Cardiac muscle cell (in vitro differentiated cells and primary cell): ENCODE measurements at places on chromosomes 16 and 17. TPM values are rescaled to one million over a fixed set of nuclear protein-coding genes. Genes with fewer than 3 reads are reported as not detected.

GRCh38 chr16:80197741-80198201, 343.0 kb upstream of the DYNLRB2 start:
- peak; percentile 71 for DNase-seq

- no peak for DNase-seq
Observed at GRCh38 chr17:79296243-79296642, 221.6 kb downstream of the ENGASE start.

GRCh38 chr16:85898521-85899442, at the start of gene IRF8:
IRF8 (plus strand) TSS chr16:85899162; CDS start chr16:85903016, 3,854 bp downstream.
- DNase-seq = peak; percentile 81

Gene GPRC5B
- polyA plus RNA-seq = 14.7 and 21.9 TPM in 2 replicates

GRCh38 chr17:34892461-34893249, 68.6 kb downstream of the CCT6B start:
- peak; percentile 14 for DNase-seq

DNA sequence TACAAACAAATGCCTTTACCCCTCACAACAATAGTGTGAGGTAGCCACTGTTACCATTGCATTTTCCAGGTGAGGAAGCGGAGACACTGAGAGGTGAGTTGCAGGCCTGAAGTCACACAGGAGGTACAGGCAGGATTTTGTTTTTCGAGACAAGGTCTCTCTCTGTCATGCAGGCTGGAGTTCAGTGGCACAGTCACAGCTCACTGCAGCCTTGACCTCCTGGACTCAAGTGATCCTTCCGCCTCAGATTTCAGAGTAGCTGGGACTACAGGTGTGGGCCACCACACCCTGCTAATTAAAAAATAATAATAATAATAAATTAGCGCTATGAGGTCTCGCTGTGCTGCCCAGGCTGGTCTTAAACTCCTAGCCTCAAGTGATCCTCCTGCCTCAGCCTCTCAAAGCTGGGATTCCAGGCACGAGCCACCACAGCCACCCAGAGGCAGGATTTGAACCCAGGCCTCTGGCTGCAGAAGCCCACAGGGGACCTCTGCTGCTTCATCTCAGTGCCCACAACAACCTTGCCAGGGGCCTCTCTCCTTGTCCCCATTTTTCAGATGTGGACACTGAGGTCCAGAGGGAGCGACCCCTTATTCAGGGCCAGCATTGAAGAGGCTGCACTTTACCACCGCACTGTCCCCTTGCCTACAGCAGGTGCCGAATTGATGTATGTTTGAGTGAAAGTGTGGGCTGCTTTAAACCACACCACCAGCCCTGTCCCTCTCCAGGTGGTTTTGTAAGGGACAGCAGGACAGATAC, 16.0 kb upstream of the CIBAR2 start:
- no peak for DNase-seq

- DNase-seq = peak; percentile 15
Observed at GRCh38 chr16:920717-921116, 50.1 kb downstream of the LMF1 start.

- DNase-seq = peak; percentile 12
Observed at GRCh38 chr17:44012391-44012790, 2.4 kb downstream of the TMEM101 start.

DNA sequence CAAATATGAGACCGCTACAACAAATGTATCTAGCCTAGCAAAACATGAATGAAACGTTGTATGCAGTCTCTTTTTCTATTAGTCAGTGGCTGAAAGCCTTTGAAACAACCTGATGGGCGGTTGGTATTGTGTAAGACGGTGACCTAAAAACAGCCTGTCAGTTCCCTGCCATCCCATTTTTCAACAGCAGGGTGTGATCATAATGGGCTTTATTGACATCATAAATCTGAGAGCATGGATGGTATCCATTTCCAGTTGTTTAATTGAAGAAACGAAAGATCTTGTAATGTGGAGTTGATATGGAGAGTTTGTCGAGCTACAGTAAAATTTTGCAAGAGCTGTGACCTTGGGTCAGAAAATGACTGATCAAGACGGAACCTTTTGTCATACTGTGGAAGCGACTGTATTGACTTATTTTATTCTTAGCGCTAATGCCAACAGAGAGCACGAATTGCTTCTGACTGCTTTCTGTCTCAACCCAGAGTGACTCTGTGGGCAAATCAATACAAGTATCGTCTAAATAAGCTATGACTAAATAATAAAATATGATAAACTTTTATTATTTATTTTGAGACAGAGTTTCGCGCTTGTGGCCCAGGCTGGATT, 12.3 kb upstream of the MEIOB start:
- DNase-seq = no peak

Gene RNF166
- 23.2 and 34.2 TPM in 2 replicates for polyA plus RNA-seq

Gene KRTAP1-5
- polyA plus RNA-seq = not detected in 2 replicates

GRCh38 chr17:61284174-61284573, 115.5 kb upstream of the TBX2 start:
- DNase-seq = no peak
